ENCODE measurements at places on chromosomes 16 and 17. TPM values are rescaled to one million over a fixed set of nuclear protein-coding genes. Genes with fewer than 3 reads are reported as not detected.

GPRC5B gene
- 17.0 TPM for polyA plus RNA-seq

TOM1L1 gene
- 118 TPM for polyA plus RNA-seq

HSPB9 gene
- 0.37 TPM for polyA plus RNA-seq

KCNH6 gene
- 0.45 TPM for polyA plus RNA-seq

UBALD1 gene
- 21.7 TPM for polyA plus RNA-seq

CA7 gene
- 89.7 TPM for polyA plus RNA-seq

CTRL gene
- 0.81 TPM for polyA plus RNA-seq

KRTAP4-3 gene
- not detected for polyA plus RNA-seq

CDH13 gene
- 0.27 TPM for polyA plus RNA-seq

ADGRG3 gene
- 8.6 TPM for polyA plus RNA-seq

ZNF286A gene
- 17.3 TPM for polyA plus RNA-seq

ZSCAN10 gene
- not detected for polyA plus RNA-seq

C17orf100 gene
- polyA plus RNA-seq: 7.8 TPM

C17orf78 gene
- polyA plus RNA-seq: 49.6 TPM

GAS2L2 gene
- not detected for polyA plus RNA-seq

TBKBP1 gene
- 3.5 TPM for polyA plus RNA-seq

INO80E gene
- polyA plus RNA-seq: 55.1 TPM

SMPD3 gene
- 47.0 TPM for polyA plus RNA-seq

MYH1 gene
- 0.03 TPM for polyA plus RNA-seq

SHISA6 gene
- not detected for polyA plus RNA-seq

NGFR gene
- 0.54 TPM for polyA plus RNA-seq

TMC8 gene
- 4.1 TPM for polyA plus RNA-seq

AKTIP gene
- 24.4 TPM for polyA plus RNA-seq

ACSM5 gene
- not detected for polyA plus RNA-seq

TBC1D3I gene
- polyA plus RNA-seq: 0.27 TPM

TEKT5 gene
- polyA plus RNA-seq: not detected

TBC1D26 gene
- polyA plus RNA-seq: not detected

PLA2G10 gene
- 5.7 TPM for polyA plus RNA-seq

HOXB3 gene
- not detected for polyA plus RNA-seq

SLC35G6 gene
- polyA plus RNA-seq: not detected

TEX19 gene
- not detected for polyA plus RNA-seq

ITGA3 gene
- 75.7 TPM for polyA plus RNA-seq

KIF2B gene
- polyA plus RNA-seq: not detected

EFCAB13 gene
- polyA plus RNA-seq: 1.1 TPM

KRT222 gene
- 2.2 TPM for polyA plus RNA-seq

MPO gene
- polyA plus RNA-seq: 1.1 TPM

WNT9B gene
- polyA plus RNA-seq: 0.54 TPM

TBCD gene
- 72.4 TPM for polyA plus RNA-seq

MYO19 gene
- 53.6 TPM for polyA plus RNA-seq

PERCC1 gene
- polyA plus RNA-seq: not detected

METTL2A gene
- 6.7 TPM for polyA plus RNA-seq

BCO1 gene
- polyA plus RNA-seq: 1.4 TPM

NUDT7 gene
- 11.2 TPM for polyA plus RNA-seq

CDRT4 gene
- 5.9 TPM for polyA plus RNA-seq

PLD6 gene
- polyA plus RNA-seq: 1.5 TPM

NPB gene
- 0.21 TPM for polyA plus RNA-seq

NTN3 gene
- 0.74 TPM for polyA plus RNA-seq

SRSF1 gene
- polyA plus RNA-seq: 193 TPM

POLR3K gene
- 8.7 TPM for polyA plus RNA-seq

HOXB1 gene
- polyA plus RNA-seq: not detected

C16orf82 gene
- not detected for polyA plus RNA-seq

AP1G1 gene
- 23.0 TPM for polyA plus RNA-seq

ALOX15B gene
- polyA plus RNA-seq: 0.45 TPM

KRT33B gene
- not detected for polyA plus RNA-seq
